ENCODE measurements at places on chromosomes 11 and 22.

- DNase-seq = no peak
These were observed 1.6 kb downstream of the PRDM11 start for GRCh38 chr11:45147891-45148675.

GRCh38 chr22:42269432-42270175 is 849 bp downstream of the TCF20 start:
- peak; percentile 47 for DNase-seq

- DNase-seq = no peak
These were observed 13.9 kb downstream of the ME3 start for GRCh38 chr11:86658534-86658933.

DNA sequence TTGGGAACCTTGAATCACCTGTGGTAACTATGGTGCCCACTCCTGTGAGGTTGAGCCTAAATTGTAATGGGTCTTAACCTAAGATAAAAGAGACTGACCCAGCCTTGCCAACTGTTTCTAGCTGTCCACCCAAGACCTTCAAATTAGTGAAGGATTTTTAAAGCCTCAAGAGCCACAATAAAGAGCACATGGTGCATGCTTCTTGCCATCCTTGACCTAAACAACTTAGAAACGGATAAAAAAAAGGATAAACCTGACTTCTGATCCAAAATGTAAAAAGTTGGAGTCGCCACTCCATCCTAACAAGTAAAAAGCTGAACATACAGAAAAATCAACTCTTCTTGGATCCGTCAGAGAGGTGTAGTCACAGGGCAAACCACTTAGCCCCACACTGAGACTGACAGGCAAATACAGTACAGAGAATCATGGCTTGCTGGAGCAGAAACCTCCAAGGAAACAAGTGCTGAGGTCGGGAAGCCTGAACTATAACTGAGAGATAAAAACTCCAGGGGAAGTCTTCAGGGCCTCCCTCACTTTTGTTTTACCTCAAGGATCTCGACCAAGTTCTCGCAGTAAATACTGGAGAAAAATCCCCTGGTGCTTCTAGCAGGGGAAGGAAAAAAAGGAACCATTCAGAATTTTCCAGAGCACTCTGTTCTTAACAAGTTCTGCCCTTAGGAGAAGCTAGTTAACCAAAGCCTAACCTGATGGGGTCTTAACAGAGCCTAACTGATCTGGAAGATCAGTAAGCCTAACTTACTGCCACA is 16.3 kb downstream of the ENTHD1 start:
- DNase-seq = no peak

DNA sequence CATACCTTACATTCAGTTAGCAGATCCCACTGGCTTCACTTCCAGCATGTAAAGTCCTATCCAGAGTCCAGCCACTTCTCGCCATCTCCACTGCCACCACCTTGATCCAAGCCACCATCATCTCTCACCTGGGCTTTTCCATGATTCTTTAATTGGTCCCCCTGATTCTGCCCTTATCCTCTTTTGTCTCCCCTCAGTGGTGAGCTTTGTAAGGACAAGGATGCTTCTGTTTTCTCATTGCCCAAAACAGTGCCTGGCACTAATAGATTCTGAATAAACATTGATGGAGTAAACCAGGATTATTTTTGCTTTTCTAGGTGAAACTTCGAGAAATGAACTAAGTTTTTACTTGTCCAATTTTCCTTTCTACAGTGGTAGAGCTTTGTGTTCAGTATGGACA is 4.4 kb downstream of the POLA2 start:
- no peak for DNase-seq

DNA sequence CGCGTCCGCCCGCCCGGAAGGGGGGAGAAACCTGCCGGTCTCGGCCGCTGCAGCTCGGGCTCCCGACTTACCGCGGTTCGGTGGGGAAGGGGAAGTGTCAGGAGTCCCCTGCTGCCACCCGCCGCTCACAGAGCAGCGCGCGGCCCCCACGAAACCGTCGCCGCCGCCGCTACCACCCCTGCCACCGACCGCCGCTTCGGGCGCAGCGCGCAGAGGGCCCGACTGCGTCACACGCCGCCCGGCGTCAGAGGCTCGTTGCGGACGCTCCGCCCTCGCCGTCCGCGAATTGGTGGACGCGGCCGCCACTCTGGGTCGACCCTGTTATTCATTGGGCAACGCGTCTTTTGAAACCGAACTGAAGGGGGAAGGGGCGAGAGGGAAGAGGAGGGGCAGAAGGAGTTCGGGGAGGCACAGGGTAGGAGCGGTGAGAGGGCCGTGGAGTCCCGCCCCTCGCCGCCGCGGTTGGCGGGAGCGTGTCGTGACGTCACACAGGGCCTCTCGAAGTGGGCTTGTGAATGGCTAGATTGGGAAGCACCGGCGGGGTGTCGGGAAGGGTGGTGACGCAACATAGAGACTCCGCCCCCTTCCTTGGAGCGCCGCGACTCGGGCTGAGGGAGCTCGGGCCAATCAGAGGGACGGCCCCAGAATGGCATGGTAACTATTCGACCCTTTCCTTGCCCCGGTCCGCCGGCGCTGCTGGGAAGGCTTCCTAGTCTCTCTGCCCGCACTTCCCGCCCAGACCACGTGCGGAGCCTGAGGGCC is at the start of gene NUP98:
Gene NUP98 (minus strand): TSS at position 226 of the 762 bp plus-strand sequence. CDS start 15,437 bp downstream, outside the sequence.
- DNase-seq = peak; percentile 100

- DNase-seq = no peak
These were observed 752 bp downstream of the POU2AF1 start for GRCh38 chr11:111378185-111378860.

- peak; percentile 96 for DNase-seq
These were observed 58.9 kb downstream of the MYEOV start for GRCh38 chr11:69352715-69353319.

DNA sequence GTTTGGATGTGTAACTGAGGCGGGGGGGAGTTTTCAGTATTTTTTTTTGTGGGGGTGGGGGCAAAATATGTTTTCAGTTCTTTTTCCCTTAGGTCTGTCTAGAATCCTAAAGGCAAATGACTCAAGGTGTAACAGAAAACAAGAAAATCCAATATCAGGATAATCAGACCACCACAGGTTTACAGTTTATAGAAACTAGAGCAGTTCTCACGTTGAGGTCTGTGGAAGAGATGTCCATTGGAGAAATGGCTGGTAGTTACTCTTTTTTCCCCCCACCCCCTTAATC is 2.3 kb downstream of the MALAT1 start:
- DNase-seq = no peak

DNA sequence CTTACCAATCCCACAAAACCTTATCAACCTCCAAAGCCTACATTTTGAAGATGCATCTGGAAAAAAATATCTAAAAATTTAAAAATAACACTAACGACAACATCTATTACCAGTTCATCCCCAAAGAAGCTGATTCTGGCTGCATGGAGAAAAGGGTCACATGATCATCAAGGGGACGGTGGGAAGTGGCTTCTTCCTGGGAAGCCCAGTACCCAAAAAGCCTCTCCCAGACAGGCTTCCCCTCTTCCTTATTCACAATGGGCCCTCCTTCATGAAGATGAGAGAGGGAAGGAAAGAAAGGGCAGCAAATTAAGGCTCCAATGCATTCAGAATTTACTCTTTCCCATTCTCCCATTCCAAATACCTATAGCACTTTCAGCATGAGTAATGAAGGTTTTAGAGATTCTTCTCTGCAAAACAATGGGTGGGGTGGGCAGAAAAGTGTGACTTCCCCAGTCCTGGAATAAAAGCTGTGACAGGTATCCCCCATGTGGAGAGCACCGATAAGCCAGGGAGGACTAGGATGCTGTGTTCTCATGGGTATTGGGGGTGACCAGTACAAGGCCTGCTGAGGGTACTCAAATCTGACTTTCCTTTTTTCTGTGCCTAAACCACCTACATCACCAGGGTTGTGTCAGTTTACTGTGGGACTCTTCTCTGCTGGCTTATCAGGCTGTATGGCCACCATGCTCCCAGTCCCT is 88.2 kb downstream of the SIK3 start:
- no peak for DNase-seq

GRCh38 chr11:60396799-60397198 is 540 bp downstream of the MS4A14 start:
- DNase-seq = no peak

GRCh38 chr11:124799348-124800225 is 619 bp downstream of the MSANTD2 start:
- DNase-seq = peak; percentile 40

GRCh38 chr11:43576803-43577521 is 103.6 kb upstream of the HSD17B12 start:
- DNase-seq = peak; percentile 24

DNA sequence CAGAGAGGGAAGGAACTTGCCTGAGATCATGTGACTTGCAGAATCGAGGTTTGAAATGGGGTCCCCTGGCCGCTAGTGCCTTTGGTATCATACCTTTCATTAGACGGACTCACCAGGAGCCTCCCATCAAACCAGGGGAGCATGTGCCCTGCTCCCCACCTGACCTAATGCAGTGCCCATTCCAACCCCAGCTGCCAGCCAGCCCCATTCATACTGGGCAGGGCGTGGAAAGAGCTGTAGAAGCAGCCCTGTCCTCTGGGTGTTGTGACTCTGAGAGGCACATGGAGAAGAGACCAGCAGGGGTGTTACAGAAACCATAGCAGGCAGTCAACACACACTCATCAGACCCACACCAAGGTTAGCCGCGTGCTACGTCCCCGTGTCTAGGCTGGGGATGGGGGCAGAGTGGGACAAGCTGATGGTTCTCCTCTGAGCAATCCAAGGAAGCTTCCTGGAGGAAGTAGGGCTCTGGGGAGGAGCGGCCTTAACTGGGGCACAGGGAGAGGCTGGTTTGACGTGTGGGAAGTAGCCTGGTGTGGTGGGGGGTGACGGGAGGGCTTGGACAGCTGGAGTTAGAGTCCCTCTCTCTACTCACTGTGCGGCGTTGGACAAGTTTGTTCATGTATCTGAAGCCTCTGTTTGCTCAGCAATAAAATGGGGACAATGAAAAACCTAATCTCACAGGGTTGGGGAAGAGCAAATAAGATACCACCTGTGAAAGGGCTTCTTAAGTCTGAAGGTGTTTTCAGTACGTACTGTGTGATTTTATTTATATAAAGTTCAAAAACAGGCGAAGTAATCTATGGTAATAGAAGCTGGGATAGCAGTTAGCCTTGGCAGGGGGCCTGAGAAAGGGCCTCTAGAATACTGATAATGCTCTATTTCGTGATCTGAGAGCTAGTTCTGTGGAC is 14.0 kb downstream of the GRIK4 start:
- DNase-seq = no peak

- no peak for DNase-seq
These were observed 19.1 kb downstream of the CABIN1 start for GRCh38 chr22:24030186-24030702.

GRCh38 chr11:123797114-123797513 is 9.0 kb downstream of the OR6M1 start:
- DNase-seq = no peak

DNA sequence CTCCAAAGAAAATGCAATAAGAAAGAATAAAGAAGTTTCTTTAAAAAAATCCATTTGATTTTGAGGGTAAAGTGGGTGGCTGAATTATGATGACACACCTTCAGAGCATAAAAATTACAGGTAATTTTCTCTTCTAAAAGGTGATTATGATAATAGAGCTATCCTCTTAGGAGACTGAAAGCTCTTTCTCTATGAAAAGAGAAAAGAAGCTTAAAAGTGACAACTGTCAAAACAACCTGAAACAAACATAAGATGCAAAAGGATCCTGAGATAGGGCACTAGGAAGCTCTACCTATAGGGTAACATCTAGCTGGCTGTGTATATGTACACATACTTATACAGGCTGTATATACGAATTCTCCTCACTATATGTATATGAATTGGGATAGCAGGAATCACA is 270.2 kb downstream of the GUCY1A2 start:
- no peak for DNase-seq

DNA sequence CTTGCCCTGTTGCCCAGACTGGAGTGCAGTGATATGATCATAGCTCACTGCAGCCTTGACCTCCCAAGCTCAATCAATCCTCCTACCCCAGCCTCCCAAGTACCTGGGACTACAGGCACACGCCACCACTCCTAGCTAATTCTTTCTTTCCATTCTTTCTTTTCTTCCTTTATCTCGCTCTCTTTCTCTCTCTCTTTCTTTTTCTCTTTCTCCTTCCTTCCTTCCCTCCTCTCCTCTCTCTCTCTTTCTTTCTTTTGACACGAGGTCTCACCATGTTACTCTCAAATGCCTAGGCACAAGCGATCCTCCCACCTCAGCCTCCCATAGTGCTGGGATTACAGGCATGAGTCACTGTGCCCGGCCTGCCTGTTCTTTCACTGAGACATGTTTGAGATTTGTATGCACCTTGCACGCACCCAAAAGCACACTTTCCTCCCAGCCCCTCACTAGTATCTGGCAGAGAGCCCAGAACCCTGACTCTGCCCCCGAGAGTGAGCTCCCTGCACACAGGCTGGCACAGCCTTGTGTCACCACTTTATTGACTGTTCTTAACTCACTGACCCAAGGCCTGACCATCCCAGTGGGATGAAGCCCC is 56.8 kb downstream of the CD6 start:
- peak; percentile 16 for DNase-seq

GRCh38 chr11:110186456-110186855 is 93.3 kb downstream of the ZC3H12C start:
- no peak for DNase-seq

DNA sequence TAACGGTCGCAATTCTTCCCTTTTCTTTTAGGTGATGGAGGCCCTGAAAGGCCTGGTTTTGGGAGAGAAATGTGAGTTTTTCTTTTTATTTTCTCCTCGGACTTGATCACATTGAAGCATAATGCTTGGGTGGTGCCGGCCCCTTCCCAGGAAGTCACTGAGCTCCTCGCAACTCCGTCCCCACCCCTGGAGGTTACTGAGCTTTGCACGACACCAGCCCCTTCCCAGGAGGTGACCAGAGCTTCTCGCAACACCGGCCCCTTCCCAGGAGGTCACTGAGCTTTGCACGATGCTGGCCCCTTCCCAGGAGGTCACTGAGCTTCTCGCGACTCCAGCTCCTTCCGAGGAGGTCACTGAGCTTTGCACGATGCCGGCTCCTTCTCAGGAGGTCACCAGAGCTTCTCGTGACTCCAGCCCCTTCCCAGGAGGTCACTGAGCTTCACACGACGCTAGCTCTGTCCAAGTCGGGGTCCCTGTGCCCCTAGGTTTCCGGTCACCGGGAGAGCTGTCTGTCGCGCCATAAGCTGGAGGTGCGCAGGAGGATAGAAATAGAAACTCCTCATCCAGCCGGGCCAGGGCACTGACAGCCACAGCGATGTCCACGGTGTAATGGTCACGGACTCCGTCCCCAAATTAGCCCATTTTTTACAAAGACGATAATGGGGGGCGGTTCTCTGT is 586.4 kb downstream of the BRD1 start:
- DNase-seq = no peak

- DNase-seq = peak; percentile 97
These were observed 79.2 kb upstream of the GRIK4 start for GRCh38 chr11:120432056-120433018.

- no peak for DNase-seq
These were observed 247.8 kb downstream of the TBC1D22A start for GRCh38 chr22:47010211-47010610.
